ENCODE measurements at places on chromosomes 1 and 21.
A peak's percentile ranks its signal among the peaks of the same experiment; 100 is the strongest.

DNA sequence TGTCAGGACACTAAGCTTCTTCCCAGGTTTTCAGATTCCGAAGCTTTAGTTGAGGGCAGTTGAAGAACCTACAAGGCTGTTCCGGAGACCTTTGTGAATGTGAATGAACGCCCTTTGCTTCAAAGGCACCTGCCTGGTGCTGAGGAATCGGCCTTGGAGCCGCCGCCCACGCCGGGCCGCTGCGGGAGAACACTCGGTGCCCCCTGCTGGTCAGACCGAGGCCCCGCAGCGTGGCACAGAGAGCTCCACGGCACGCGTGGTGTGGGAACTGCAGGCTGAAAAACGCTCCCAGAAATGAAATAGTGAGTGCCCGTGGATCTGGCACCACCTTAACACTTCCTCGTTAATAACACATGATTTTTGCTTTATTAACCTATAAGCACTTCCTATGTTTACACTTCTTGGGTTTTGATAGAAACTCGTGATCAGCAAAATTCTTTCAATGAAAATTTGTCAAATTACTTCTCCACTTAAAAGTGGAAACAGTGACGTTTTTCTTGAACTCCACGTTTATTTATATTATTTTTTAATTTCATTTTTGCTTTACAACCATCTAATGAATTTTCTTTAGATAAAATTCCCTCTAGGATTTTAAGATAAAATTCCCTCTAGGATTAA lies 460.6 kb downstream of the DSCAM start:
- no peak for DNase-seq

DNA sequence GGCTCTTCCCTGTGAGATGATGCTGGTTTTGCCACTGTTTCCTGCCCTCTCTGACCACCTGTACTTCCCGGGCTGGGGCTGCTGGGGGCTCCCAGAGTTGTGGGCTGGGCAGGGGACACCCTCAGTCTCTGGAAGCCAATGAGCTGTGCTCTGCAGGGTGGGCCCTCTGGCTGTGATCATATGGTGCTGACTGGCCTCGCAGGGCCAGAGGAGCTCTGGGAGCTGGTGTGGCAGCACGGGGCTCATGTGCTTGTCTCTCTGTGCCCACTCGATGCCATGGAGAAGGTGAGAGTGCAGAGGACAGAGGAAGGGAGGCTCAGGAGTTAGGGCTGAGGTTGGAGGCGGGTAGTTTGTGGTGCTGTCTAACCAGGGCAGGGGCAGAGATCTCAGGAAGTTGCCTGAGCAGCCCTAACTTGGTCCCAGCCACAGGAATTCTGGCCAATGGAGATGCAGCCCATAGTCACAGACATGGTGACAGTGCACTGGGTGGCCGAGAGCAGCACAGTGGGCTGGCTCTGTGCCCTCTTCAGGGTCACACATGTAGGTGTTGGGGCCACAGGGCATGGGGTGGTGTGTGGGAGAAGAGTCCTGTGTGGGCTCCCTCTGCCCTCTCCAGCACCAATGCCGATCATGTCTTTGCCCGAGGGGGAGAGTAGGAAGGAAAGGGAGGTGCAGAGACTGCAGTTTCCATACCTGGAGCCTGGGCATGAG lies 5.7 kb upstream of the LGR6 start:
- DNase-seq = no peak

DNA sequence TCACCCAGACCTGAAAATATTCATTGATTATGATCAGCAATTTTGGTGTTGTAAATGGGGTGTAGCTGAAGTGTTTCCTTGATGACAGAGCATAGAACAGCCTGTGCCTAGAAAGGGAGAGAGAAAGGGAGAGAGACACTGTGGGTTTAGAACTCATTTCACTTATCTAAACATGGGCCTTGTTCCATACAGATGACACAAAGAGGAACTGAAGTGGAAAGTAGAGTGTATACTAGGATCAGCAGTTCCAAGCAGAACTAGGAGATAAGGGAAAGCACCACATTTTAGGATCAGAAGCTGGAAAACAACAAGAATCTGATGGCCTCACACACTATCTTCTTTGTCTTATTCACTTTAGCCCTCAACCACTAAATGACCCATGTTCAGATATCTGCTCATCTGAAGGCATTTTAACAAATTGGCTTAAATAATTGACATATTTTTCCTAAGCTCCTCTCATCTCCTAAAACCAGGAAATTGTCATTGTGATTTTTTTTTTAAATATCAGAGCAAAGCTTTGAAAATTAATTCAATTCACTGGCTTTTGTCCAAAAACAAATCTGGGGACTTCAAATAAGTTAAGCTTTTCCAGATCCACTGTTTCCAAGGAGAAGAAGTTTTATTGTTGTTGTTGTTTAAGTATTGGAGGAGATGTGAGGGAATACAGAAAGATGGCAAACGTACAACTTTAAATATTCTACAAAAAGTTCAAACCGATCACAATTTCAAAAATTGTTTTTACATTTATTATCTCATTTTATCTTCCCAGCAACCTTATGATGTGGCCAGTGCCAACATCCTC lies 103.8 kb downstream of the LYPLAL1 start:
- DNase-seq = no peak

DNA sequence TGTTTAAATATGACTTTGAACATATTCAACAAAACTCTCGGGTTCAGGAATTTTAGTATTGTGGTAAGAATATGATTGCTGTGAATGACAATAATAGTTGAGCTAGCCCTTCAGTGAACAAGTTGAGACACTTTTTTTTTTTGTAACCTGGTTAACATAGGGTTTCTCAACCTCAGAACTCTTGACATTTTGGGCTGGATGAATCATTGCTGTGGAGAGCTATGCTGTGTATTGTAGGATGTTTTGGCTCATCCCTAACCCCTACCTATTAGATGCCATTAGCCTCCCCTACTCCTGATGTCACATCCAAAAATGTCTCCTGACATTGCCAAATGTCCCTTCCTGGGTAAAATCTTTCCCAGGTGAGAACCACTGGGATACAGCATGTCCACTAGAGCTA lies 113.7 kb downstream of the RUNX1 start:
- no peak for DNase-seq

GRCh38 chr1:55816456-55817426 lies 601.6 kb upstream of the USP24 start:
- no peak for DNase-seq

DNA sequence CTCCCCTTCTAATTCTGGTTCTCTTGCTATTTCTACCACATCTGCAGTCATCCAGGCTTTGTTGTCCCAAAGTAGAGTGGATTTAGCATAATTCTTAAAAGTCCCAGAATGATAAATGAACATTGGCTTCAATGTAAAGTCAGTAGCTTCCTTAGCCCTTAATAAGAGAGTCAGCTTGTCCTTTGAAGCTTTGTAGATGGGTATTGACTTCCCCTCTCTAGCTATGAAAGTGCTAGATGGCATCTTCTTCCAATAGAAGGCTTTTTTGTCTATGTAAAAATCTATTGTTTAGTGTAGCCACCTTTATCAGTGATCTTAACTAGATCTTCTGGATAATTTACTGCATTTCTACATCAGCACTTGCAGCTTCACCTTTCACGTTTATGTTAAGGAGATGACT lies 181.4 kb upstream of the B3GALT2 start:
- DNase-seq = no peak

DNA sequence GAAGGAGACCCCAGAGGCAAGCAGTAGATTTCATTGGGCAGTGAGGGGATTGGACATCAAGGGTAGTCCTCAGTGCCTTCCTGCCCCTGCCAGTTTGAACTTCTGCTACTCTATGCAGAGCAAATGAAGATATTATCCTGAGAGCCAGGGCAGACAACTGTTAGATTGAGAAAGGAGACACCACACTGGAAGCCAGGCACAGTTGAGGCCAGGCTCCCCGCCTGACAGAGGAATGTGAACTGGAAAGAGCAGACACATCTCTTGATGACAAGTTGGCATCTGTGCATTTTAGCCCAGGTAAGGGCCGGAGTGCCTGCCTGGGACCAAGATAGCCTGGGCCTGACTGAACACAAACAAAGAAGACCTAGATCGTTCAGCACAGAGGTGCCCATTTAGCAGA lies 16.0 kb downstream of the SH3BGR start:
- no peak for DNase-seq

DNA sequence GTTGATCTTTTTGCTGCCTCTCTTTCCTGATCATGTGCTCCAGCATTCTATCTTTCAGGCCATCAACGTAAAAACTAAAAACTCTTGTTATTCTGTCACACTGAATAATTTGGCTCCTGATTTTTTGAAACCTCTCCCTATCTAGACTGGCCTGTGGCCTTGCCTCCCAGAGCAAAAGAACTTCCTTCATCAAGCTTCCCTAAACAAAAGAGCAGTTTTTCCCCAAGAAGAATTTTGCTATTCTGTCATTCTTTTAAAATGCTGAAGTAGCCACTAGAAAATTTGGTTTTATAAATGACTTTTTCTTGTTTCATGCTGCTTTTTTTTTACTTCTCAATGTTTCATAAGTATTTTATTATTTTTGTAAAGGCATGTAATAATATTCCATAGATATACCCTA lies 37.1 kb upstream of the CR2 start:
- no peak for DNase-seq

- no peak for DNase-seq
Observed at GRCh38 chr1:37703061-37703460, 10.7 kb downstream of the CDCA8 start.

DNA sequence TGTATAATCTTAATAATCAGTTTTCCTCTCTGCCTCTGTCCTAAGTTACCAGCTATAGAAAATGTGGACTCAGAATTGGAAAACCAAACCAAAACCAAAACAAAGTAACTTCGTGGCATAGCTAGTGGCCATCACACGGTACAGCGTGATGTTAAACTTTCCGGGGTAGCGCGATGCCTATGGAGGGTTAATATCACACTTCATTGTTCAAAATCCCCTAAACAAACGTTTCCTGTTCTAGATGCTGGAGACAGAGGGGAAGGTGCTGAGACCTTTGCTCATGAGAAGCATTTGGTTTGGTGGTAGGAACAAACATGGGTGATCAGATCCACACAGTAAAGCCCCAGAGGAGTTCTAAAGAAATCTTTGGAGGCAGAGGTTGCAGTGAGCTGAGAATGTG lies 4.9 kb downstream of the AADACL4 start:
- DNase-seq = no peak

GRCh38 chr1:230016159-230016558 lies 50.9 kb upstream of the GALNT2 start:
- no peak for DNase-seq

DNA sequence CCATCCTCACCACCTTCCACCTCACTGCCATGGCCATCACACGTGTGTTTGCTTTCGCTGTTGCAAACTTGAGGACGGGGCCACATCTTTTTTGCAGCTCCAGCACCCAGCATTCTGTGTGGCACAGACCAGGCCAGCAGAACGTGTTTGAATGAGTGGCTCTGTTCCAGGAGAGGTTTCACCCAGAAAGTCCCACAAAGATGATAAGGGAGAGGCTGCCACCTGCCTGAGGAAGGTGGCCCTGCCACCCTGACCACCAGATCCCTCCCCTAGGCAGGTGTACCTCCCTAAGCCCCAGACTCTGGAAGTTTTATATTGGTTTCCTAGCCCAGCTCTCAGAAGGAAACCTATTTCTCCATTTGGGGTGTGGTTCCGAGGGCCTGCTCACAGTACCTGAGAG lies 252.1 kb downstream of the KAZN start:
- no peak for DNase-seq

DNA sequence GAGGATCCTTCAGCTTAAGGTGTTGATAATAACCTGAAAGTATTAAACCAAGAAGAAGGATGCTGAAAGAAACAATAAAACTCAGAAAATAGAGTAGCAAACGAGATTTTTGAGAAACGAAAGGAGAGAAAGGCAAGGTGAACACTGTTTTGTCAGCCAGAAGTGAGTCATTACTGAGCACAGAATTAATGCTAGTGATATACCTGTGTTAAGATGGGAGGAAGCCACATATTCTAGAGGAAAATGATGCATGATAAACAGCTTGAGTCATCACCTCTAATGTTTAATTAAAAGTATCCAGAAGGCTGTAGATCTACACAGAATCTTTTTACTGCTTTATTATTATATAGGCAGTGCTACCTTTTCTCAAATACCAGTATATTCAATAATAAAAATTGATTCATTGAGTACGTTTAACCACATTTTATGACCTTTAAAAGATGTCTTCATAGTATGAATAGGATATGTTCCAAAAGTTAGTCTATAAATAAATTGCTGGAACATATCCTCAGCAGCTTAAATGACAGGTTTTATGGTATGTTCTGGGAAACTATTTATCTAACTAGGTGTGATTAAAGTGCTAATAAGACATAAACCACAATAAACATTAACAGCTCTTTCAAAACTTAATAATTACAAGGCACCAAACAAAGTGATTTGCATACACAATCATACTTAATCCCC lies 10.3 kb downstream of the SH3GLB1 start:
- no peak for DNase-seq

GRCh38 chr1:35929730-35930592 lies 944 bp upstream of the AGO3 start:
- peak; percentile 20 for DNase-seq

GRCh38 chr1:83818916-83819315 lies 180.0 kb downstream of the TTLL7 start:
- DNase-seq = no peak

- no peak for DNase-seq
Observed at GRCh38 chr1:25784575-25785051, 15.4 kb upstream of the SELENON start.

- DNase-seq = no peak
Observed at GRCh38 chr1:163046071-163046470, 23.1 kb upstream of the RGS4 start.

DNA sequence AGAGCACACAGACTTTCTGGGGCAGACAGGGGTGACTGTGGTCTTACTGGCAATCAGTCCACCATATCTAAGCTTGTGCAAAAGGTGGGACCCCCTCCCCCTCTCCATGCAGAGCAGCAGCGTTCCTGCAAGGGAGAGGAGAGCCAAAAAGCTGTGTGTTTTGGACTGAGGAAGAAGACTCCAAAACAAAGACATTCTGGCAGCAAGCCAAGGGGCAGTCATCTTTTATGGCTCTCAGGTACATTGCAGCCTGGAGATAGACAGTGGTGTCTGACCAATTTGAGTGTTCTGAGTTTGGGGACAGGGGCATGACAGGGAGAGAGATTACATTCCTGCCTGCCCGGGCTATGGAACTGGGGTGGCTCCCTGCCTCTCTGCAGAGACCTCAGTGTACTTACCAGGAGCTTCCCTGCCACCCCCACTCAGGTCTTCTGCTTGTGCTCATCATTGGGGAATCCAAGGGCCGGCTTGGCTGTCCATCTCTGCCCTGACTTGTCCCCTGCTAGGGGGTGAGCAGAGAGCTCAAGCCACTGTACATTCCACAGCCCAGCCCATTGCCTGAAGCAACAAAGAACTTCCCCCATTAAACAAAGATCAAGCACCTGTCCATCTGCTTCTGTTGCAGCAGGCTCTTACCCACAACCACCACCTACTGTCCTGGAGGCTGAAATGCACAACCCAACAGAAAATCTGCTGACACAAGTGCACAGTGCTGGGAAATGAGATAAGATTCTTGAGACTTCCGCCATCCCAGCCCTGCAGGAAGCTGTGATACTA lies 131.1 kb downstream of the EVI5 start:
- no peak for DNase-seq
